Urothelium cell line (cell line): ENCODE measurements at places on chromosomes 4 and X.

- DNase-seq = no peak
These were observed 320.1 kb downstream of the PTTG2 start for GRCh38 chr4:38280323-38280706.

DNA sequence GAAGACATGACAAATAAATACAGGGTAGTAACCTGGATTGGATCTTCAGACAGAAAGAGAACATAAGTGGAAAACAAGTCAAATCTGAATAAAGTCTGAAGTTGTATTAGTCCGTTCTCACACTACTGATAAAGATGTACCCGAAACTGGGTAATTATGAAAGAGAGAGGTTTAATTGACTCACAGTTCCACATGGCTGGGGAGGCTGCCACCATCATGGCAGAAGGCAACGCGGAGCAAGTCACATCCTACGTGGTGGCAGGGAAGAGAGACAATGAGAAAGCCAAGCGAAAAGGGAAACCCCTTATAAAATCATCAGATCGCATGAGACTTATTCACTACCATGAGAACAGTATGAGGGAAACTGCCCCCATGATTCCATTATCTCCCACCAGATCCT lies 82.8 kb downstream of the USP46 start:
- no peak for DNase-seq

DNA sequence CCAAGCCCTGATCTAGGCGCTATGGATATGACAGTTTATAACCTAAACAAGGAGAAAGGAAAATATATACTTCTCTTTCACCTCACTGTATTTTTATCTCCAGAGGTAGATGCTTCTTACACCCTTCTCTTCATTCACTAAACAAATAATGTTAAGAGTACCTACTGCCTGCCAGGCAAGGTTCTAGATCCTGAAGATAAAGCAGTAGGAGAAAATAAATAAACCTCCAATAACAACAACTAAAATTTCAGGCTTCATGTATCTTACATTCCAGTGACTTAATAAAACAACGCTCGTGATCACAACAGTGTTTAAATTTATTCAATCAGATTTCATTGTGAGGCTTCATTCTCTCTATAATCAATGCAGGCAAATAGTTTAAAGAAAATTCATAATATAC lies 20.7 kb downstream of the PDGFC start:
- no peak for DNase-seq

GRCh38 chr4:124053872-124054538 lies 657.4 kb downstream of the SPRY1 start:
- no peak for DNase-seq

DNA sequence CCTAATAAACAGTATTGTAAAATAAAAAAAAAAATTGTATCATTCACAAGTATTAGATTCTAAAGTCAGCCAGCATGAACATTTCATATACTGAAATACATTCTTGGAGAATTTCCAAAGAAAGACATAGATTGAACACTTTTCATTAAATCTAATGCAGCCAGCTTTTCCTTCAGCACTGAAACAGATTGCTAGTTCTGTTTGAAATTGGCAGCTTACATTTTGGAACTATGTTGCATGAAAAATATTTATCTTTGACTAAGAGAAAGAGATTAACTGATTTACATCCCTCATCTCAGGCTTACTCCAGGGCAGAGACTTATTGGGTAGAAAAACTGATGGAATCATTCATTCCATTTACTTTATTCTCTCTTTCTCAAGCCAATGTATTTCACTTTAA lies 272.7 kb downstream of the PDHA2 start:
- no peak for DNase-seq

GRCh38 chr4:3684546-3684945 lies 81.6 kb upstream of the ADRA2C start:
- no peak for DNase-seq

- no peak for DNase-seq
These were observed 208.7 kb upstream of the FTHL17 start for GRCh38 chrX:31280580-31280979.
